Esophagus muscularis mucosa (tissue), 4 donors: ENCODE measurements at places on chromosomes 7 and 10. TPM values are rescaled to one million over a fixed set of nuclear protein-coding genes. Genes with fewer than 3 reads are reported as not detected.

GRCh38 chr10:62426086-62426485, 51.9 kb downstream of the ZNF365 start:
- H3K36me3 ChIP-seq = no peaks in the 10 kb centered on the region
- no peak for DNase-seq
- H3K27ac ChIP-seq = no peak overlapping the region
- H3K27me3 ChIP-seq = no peaks in the 10 kb centered on the region

Gene UTF1
- total RNA-seq = not detected

GRCh38 chr10:34018129-34018528, 683.7 kb upstream of the NRP1 start:
- H3K27me3 ChIP-seq = no peaks in the 10 kb centered on the region
- no peak for DNase-seq
- H3K36me3 ChIP-seq = no peaks in the 10 kb centered on the region
- no peak overlapping the region for H3K4me3 ChIP-seq
- no peak overlapping the region for H3K27ac ChIP-seq

Gene TMEM196
- not detected for total RNA-seq

GRCh38 chr10:78911533-78912340, 157.0 kb upstream of the ZMIZ1 start:
- H3K27ac ChIP-seq = no peak overlapping the region
- no peaks in the 10 kb centered on the region for H3K27me3 ChIP-seq
- peaks cover 10% of the 10 kb centered on the region for H3K4me1 ChIP-seq
- no peak overlapping the region for H3K4me3 ChIP-seq

DNA sequence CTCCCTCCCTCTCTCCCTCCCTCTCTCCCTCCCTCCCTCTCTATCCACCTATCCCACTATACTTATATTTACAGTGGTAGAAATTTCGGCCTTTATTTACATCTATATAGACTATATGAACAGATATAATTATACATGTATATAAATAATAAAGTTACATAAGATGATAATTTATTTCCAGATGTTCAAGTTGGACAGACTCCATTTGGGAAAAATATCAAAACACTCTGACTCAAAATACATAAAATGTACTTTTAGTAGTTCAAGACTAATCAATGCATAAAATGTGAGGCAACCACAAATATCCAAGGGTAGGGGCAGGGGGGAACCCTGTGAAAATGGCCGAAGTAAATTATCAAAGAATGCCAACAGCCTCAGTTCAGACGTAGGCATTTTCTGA, 203.0 kb downstream of the FANK1 start:
- no peaks in the 10 kb centered on the region for H3K36me3 ChIP-seq
- peaks cover 7% of the 10 kb centered on the region for H3K27me3 ChIP-seq
- no peak overlapping the region for H3K27ac ChIP-seq
- no peak overlapping the region for H3K4me3 ChIP-seq

- DNase-seq = no peak
- no peak overlapping the region for H3K27ac ChIP-seq
- H3K4me3 ChIP-seq = peak overlapping the region; percentile 67
Observed at GRCh38 chr10:62819141-62819920, 3.2 kb upstream of the EGR2 start.

GRCh38 chr7:22090107-22090506, 144.4 kb upstream of the CDCA7L start:
- no peak for DNase-seq
- no peak overlapping the region for H3K4me3 ChIP-seq
- no peak overlapping the region for H3K27ac ChIP-seq
- H3K27me3 ChIP-seq = no peaks in the 10 kb centered on the region

Gene TRPV5
- not detected for total RNA-seq

Gene PRPS1L1
- not detected for total RNA-seq

GRCh38 chr10:132255489-132256344, 52.0 kb downstream of the STK32C start:
- no peak overlapping the region for H3K4me3 ChIP-seq
- no peaks in the 10 kb centered on the region for H3K36me3 ChIP-seq
- no peak overlapping the region for H3K27ac ChIP-seq
- DNase-seq = no peak
- H3K4me1 ChIP-seq = no peaks in the 10 kb centered on the region

Gene ANXA8
- not detected for total RNA-seq

Gene PTF1A
- not detected for total RNA-seq
